NCI-H526 treated with DMSO at 0.1 percent for 48 hours (cell line): ENCODE measurements at places on chromosomes 1 and 21.

DNA sequence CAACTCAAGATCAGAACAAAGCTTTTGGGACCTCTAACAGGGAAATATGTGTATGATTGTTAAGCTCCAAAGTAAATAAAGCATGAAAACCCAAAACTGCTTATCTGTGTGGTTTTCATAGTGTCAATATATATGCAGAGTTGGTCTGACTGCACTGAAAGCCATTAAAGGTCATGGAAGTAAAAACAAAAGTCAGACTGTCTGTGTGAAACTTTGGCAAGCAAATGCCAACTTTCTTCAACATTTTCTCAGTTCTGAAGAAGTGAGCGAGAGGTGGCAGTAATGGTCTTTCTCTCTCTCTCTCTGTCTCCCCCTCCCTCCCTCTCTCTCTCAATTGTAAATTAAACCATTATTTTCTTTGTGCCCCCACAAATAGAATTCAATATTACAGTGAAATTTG, 100.1 kb upstream of the S1PR1 start:
- no peak for DNase-seq

DNA sequence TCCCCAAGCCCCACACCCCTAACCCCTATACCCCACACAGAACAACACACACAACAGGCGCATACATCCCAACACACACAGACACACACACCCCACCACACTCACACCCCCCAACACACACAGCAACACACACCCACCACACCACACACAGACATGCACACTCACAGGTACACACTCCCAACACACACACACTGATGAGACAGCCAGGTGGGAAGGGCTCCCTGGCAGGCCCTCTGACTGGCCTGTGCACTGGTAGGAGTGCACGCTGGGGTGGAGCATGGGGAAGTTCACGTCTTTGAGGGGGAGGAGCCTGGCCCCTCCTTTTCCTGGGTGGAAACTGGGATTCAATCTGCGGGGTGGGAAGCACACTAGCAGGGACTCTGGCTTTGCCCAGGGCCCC, 116.7 kb downstream of the RHOU start:
- DNase-seq = no peak

DNA sequence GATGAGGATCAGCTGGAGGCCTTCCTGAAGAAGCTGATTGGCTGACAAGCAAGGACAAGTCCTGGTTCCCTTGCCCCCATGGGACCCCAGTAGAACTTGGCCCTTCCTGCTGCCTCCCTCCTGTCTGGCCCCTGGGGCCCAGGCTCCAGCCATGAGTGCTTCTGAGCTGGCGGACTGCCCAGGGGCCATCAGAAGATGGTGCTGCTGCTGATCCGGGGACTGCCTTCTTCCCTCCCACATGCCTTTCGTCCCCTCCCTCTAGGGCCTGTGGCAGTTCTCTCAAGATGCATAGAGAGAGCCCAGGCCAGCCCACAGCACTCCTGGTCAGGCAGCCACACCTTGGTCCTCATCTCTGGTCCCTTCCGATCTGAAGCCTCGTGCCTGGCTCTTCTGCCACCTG, 57.9 kb upstream of the PRKACB start:
- DNase-seq = no peak

GRCh38 chr21:42219606-42220137, 732 bp downstream of the ABCG1 start:
- DNase-seq = no peak

GRCh38 chr21:14523234-14523633, 22.9 kb downstream of the SAMSN1 start:
- no peak for DNase-seq

DNA sequence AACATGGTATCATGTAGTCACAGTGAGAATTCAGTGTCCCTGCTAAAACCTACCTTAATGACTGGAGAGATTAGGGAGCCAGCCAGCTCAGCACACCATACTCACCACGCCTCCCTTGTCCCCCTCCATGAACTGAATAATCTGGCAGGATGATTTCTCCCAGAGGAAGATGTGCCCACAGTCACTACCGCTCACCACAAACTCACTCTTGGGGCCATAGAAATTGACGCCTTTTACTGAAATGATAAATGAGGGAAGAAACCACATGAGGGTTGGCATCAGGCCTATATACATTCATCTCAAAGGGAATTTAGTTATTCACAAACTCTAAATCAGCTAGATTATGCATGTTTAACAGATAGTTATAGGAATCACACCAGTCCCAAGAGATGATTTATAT, 17.4 kb downstream of the PEA15 start:
- DNase-seq = no peak

DNA sequence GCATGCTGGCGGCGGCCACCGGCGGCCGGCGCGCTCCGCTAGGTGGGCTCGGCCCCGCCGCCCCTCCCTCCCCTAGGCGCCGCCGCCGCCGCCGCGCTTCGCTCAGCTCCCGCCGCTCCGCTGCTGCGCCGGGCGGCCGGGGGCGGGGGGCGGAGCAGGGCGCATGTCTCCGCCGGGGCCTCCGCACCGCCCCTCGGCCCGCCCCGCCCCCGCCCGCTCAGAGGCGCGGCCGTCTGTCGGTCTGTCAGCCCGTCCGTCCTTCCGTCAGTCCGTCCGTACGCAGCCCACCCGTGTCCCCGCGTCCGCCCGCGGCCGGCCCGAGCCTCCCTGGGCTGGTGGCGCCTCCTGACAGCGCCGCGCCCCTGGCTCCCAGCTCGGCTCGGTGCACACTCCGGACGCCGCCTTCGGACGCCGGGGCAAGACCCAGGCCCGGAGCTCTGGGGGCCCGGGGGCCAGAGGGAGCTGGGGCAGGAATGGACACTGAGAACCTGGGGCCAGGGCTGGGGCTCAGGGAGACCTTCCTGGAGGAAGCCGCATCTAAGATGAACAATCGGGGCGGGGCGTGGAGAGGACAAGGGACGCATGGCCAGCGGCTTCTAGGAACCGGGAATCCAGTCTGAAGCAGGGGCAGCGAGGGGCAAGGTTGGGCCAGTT, at the start of gene GPR153:
Gene GPR153, minus strand, starts transcription at position 138 of the 654 bp plus-strand sequence. CDS start 6,193 bp downstream, outside the sequence.
- peak; percentile 13 for DNase-seq

DNA sequence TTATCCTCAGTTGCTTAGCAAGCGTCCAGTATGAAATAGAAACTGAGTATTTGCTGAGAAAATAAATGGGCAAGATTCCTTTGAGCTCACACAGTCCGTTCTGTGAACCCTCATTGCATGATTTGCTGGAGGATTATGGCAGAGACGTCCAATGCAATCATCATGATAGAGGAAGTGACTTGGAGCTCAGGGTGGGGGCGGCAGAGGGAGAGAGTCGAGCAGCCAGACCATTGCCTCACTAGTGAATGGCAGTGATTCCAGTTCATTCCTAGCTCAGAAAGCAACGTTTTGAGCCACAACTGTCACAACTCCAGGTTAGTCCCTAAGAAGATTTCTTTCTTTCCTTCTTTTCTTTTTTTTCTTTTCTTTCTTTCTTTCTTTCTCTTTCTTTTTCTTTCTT, 27.5 kb upstream of the COL9A2 start:
- no peak for DNase-seq

GRCh38 chr1:5891736-5892135, 100.5 kb downstream of the NPHP4 start:
- DNase-seq = no peak

- no peak for DNase-seq
Observed at GRCh38 chr1:37471345-37472231, 2.8 kb upstream of the ZC3H12A start.

GRCh38 chr1:11738783-11739182, 2.8 kb downstream of the AGTRAP start:
- DNase-seq = no peak

DNA sequence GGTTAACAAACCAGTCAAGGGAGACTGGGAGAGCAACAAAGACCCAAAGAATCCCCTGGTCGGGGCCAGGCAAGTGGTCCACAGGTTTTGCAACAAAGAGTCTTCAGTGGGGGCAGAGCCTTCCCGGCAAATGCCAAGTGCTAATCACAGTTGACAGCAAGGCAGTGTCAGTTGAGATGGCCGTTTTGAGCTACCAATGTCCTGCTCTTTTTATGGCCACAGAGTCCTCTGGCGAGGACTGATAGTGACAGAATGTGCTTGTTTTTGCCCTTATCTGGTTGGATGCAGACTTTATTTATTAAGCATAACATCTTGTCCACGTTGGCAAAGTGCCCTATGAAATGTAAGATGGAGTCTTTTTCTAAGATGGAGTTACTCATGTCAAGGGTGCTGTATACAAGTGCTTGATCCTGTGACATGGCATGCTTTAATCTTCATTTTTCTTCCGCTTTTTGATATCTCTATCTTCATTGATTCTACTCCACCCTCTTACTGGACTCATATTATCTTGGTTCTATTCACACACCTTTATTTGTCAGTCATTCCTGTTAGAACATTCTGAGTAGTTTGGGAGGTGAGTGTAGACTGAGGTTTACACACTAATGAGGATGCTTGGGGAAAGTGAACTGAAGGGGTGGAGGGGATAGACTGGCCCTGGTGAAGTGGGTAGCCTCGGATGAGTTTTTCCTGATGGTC, 51.8 kb downstream of the KCNK1 start:
- no peak for DNase-seq

DNA sequence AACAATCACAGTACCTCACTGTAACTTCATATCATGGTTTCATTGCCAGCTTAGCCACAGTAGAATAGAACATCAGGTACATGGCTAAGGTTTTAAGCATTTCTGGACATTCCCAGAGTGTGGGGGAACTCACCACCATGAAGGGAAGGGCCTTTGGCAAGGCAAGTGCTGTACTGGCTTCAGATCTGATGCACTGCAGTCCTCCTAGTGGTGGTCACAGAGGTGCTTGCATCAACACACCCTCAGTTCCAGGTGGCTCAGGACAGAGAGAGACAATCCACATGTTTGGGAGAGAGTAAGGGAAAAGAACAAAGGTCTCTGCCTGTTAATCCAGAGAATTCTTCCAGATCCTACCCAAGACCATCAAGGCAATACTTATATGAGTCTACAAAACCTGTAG, 528.4 kb upstream of the RGS18 start:
- no peak for DNase-seq

DNA sequence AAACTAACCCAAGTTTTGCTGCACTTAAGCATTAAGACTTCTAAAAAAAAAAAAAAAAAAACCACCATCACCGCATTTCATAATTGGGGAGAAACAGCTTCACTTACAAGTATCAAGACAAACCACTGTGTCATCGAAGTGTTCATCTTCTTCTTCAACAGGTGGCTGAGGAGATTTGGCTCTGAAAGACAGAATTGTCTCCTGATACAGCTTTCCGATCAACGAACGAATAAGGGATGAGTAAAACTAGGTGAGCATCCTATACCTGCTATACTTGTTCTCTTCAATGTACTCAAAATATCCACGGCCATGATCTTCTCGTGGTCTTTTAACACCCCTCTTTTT, 2.0 kb downstream of the HNRNPU start:
- no peak for DNase-seq

- DNase-seq = no peak
Observed at GRCh38 chr1:245908543-245908942, 598.5 kb downstream of the SMYD3 start.

DNA sequence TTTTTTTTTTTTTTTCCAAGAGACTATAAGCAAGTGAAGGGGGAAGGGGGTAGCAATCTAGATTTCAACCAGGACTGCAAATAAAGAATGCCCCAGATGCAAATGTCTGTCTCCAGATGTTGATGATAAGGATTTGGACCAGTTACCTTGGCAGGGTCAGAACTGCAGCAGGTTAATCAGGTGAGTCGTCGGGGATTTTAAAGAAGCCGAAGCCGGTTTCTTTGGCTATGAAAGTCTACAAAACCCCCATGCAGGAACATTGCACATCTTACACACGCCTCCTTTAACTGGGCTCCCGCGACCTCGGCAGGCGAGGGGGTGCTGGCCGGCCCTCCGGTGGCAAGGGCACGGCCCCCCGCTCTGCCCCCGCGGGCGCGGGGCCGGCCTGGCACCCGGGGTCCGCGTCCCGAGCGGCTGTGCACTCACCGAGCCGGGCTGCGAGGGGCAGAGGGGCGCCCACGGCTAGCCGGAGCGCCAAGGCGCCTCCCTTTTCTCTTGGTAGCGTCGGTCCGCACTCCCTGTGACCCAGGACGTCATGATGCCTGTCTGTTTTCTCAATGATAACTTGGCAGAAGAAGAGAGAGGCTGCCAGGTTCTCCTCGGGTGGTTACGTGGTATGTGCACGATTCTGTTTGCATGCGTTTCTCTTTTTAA, 366.3 kb upstream of the ESRRG start:
- DNase-seq = peak; percentile 60
